ENCODE measurements at places on chromosomes 7 and 10.

DNA sequence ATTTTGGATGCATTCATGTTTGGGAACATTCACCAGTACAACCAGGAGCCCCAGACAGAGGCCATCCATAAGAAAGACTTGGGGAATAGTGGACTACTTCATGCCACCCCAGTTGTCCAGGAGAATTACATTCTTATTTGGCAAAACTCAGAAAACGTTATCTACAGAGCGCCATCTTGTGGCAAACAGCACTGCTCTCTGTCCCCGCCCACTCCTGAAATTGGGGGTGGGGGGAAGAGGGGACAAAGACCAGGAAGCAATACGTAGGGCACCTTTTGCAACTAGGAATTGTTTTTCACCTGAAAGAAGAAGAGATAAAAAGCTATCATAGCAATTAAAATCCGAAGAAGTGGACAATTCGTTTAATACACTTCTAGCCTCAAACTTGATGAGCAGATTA lies 134.6 kb upstream of the MGMT start:
- no peak for DNase-seq

GRCh38 chr7:36348256-36348655 lies 41.4 kb upstream of the ANLN start:
- DNase-seq, result no peak

DNA sequence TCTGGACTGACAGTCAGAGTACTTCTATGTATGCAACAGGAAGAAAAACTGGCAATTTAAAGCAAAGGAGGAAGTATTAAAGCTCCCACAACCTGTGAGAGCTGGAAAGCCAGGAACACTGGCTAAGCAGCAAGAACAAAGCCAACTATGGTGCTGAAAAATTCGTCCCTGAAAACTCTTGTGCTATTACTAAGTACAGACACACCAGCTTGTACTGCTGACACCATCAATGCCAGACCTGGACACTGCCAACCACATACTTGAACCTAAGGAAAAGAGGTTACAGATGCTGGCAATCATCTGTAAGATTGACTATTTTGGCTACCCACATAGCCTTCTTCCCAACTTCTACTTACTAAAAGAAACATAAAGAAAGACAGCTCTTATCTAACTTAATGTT lies 1110.6 kb downstream of the SORCS3 start:
- no peak for DNase-seq

DNA sequence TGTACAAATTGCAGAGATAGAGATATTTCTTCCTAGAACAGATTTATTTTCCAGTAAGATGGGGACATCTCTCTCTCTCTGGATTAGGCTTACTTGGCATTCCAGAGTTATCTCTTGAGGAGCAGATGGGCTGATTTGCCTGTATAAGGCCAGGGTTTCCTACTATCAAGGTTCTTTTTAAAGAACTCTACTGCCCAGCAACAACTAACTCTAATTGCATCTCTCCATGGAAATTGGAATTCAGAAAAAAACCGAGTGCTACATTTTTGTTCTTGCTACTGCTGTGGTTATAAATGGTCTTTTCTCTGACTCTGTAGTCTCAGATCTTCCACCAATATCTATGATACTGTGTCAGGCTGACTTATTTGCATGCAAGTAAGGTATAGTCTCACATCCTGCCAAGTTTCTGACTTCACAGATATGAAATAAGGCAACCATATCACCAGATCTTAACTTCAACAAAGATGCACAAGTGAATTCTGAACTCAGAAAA lies 161.1 kb downstream of the CRPPA start:
- no peak for DNase-seq

- DNase-seq, result no peak
Measured at GRCh38 chr7:112334366-112334765, 115.9 kb upstream of the IFRD1 start.

DNA sequence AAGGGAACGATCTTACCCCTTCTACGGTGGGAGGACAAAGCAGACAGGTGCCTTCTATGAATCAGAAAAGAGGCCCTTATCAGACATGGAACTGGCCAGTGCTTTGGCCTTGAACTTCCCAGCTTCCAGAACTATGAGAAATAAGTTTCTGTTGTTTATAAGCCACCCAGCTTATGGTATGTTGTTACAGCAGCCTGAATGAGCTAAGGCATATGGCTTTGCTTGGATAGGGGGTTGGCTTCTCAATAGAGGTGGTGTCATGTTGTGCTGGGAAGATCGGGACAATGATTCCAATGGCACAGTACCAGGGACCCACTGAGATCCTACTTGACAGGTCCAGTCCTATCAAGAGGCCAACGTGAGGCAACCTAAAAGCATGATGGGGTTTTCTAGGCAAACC lies 183.4 kb upstream of the BMPER start:
- no peak for DNase-seq

- no peak for DNase-seq
Measured at GRCh38 chr10:26815500-26815899, 45.3 kb downstream of the ABI1 start.

DNA sequence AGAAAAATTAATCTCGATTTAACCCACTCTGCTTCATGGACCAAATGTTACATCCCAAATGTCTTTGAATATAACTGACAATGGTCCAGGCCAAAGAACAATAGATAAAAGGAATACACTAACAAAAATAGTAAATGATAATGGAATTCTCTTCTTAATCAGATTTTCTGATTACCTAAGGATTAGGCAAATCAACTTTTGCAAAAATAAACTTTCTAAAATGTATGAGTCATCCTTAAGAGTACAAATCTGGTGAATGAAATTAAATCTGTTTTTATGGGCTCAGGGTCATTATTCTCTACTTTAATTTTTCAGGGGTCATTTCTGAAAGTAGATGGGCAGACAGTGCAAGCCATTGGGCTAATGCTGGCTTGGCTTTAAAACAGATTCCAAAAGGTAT lies 102.1 kb upstream of the FAM13C start:
- DNase-seq, result no peak

DNA sequence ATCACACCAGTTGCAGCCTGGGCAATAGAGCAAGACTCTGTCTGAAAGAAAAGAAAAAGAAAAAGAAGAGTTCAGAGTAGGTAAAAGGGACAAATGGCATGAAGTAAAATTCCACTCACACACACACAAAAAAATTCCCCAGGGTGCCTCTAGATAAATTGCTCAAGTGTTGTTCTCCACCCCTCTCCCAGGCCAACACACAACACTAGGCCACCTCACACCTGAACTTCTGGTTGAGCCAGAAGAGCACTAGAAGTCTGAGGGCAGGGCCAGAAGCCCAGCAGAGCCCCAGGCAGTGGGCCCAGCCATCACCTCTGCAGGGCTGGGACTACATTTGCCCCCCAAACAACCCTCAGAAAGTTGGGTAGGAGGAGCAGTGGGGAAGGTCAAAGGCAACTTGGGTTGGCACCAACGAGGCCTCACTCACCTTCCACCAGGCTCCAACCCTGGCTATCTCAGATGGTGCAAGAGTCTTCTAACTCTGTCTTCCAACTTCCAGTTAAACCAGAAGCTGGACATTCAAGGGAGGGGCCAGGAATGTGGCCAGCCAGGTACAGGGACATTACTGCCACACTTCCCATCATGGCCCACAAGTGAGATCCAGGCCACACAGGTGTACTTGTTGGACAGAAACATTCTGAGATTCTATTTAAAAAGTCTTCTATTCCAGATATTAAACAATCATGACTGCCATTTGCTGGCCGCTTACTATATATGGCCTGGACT lies 25.6 kb upstream of the DLX6 start:
- DNase-seq, result no peak
